ENCODE measurements at places on chromosomes 3 and 15. TPM values are rescaled to one million over a fixed set of nuclear protein-coding genes. Genes with fewer than 3 reads are reported as not detected.

The RHCG gene
- total RNA-seq, result not detected

The BSN gene
- total RNA-seq, result 0.12 TPM

GRCh38 chr3:113218681-113219045, 7.3 kb downstream of the BOC start:
- H3K27me3 ChIP-seq, result peaks cover 7% of the 10 kb centered on the region
- no peak overlapping the region for H3K27ac ChIP-seq
- H3K36me3 ChIP-seq, result no peaks in the 10 kb centered on the region
- no peak for DNase-seq
- no peaks in the 10 kb centered on the region for H3K4me1 ChIP-seq
- no peak overlapping the region for H3K4me3 ChIP-seq

DNA sequence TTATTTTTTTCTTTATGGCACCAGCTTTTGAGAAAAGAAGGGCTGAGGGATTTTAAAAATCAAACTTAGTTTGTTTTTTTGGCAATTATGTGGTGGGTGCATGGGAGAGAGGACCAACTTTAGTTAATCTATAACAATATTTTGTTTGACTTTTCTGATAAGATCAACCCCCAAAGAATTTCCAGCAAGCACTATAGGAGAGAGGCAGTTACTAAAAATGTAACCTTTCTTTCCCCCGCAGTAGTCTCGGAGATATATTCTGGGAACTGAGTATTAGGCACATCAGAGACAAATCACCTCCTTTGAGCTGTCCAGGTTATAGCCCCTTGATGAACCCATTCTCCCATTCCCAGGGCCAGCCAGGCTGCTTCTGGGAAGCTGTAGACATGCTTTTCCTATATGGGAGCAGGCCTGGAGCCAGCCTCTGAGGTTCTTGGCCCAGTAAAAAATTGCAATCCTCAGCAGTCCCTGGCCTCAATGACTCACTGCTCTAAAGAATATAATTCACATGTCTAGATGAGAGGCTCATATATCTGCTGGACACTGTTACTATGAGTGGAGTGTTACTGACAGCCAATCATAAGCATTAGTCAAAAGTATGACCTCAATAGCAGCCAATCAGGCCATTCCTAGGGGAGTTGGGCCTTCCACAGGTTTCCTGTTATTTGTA, 138.3 kb upstream of the AGBL1 start:
- no peaks in the 10 kb centered on the region for H3K4me1 ChIP-seq
- no peak overlapping the region for H3K27ac ChIP-seq
- no peak for DNase-seq

GRCh38 chr3:146974001-146974400, 368.9 kb upstream of the PLSCR5 start:
- no peak overlapping the region for H3K27ac ChIP-seq
- no peaks in the 10 kb centered on the region for H3K36me3 ChIP-seq
- no peak for DNase-seq
- no peaks in the 10 kb centered on the region for H3K4me1 ChIP-seq

DNA sequence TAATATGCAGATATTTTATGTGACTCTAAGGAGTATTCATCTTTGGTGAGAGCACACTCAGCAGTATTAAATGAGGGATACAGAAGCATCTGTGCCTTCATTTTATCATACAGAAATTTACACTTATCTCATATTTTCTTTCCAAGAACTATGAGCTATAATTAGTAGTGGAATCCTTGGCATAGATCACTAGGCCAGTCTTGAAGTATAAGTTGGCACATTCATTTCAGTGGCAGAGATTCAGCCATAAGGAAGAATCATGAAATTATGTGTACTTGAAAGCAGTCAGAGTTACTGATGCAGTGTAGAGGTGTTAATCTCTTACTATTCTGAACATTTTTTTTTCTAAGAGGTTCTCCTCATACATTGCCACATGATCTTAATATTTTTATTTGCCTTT, 393.6 kb upstream of the GOLIM4 start:
- H3K4me3 ChIP-seq, result no peak overlapping the region
- H3K4me1 ChIP-seq, result no peaks in the 10 kb centered on the region
- no peaks in the 10 kb centered on the region for H3K36me3 ChIP-seq
- DNase-seq, result no peak

- H3K4me3 ChIP-seq, result no peak overlapping the region
- no peaks in the 10 kb centered on the region for H3K4me1 ChIP-seq
- no peaks in the 10 kb centered on the region for H3K27me3 ChIP-seq
- no peak overlapping the region for H3K27ac ChIP-seq
- no peak for DNase-seq
- no peaks in the 10 kb centered on the region for H3K36me3 ChIP-seq
Measured at GRCh38 chr3:182617500-182617899, 175.8 kb upstream of the ATP11B start.

The HYAL1 gene
- total RNA-seq, result 0.35 TPM

- H3K27me3 ChIP-seq, result no peaks in the 10 kb centered on the region
- DNase-seq, result peak; percentile 43
- H3K27ac ChIP-seq, result no peak overlapping the region
- H3K4me3 ChIP-seq, result no peak overlapping the region
Measured at GRCh38 chr3:150723946-150724345, 20.2 kb upstream of the ERICH6 start.

GRCh38 chr15:62785881-62786828, 256.4 kb upstream of the TPM1 start:
- H3K36me3 ChIP-seq, result no peaks in the 10 kb centered on the region
- DNase-seq, result no peak
- H3K27me3 ChIP-seq, result no peaks in the 10 kb centered on the region
- no peak overlapping the region for H3K4me3 ChIP-seq

- H3K36me3 ChIP-seq, result no peaks in the 10 kb centered on the region
- no peak overlapping the region for H3K27ac ChIP-seq
- H3K4me3 ChIP-seq, result no peak overlapping the region
- no peaks in the 10 kb centered on the region for H3K27me3 ChIP-seq
- no peak for DNase-seq
Measured at GRCh38 chr3:39262846-39263245, 17.0 kb downstream of the CX3CR1 start.

- H3K4me1 ChIP-seq, result no peaks in the 10 kb centered on the region
- no peaks in the 10 kb centered on the region for H3K36me3 ChIP-seq
- no peak overlapping the region for H3K4me3 ChIP-seq
- no peak for DNase-seq
- no peak overlapping the region for H3K27ac ChIP-seq
Measured at GRCh38 chr3:34284959-34285826, 486.8 kb downstream of the PDCD6IP start.

The KNL1 gene
- total RNA-seq, result 9.7 TPM

GRCh38 chr15:29043736-29044502, 158.1 kb downstream of the APBA2 start:
- H3K4me3 ChIP-seq, result no peak overlapping the region
- no peaks in the 10 kb centered on the region for H3K27me3 ChIP-seq
- H3K27ac ChIP-seq, result no peak overlapping the region
- no peak for DNase-seq
- H3K4me1 ChIP-seq, result no peaks in the 10 kb centered on the region

DNA sequence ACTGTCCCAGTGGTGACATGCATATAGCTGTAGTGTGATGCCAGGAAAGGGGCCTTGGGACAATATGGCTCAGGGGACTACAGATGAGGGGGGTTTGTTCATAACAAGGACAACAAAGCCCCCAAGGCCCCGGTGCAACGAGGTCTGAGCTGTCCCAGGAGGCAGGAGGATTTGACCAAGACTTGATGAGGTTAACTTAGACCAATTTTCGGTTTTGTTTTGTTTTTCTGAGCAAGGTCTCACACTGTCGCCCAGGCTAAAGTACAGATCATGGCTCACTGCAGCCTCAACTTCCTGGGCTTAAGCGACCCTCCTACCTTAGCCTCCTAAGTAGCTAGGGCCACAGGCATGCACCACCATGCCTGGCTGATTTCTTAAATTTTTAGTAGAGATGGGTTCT, 23.8 kb downstream of the EFCAB12 start:
- no peak overlapping the region for H3K4me3 ChIP-seq
- no peaks in the 10 kb centered on the region for H3K27me3 ChIP-seq
- no peak for DNase-seq
- H3K36me3 ChIP-seq, result no peaks in the 10 kb centered on the region
- no peaks in the 10 kb centered on the region for H3K4me1 ChIP-seq

GRCh38 chr3:156772588-156773206, 53.5 kb upstream of the LEKR1 start:
- no peaks in the 10 kb centered on the region for H3K36me3 ChIP-seq
- no peak overlapping the region for H3K27ac ChIP-seq
- no peak for DNase-seq
- H3K27me3 ChIP-seq, result peaks cover 1% of the 10 kb centered on the region
- no peak overlapping the region for H3K4me3 ChIP-seq

The CD96 gene
- 125 TPM for total RNA-seq

GRCh38 chr15:74545086-74545485, 4.1 kb downstream of the ARID3B start:
- H3K4me1 ChIP-seq, result peaks cover 61% of the 10 kb centered on the region
- no peak overlapping the region for H3K4me3 ChIP-seq
- H3K36me3 ChIP-seq, result peaks cover 26% of the 10 kb centered on the region
- H3K27ac ChIP-seq, result peak overlapping the region; percentile 65
- DNase-seq, result no peak

GRCh38 chr3:10281951-10282350, 10.8 kb downstream of the GHRL start:
- H3K27ac ChIP-seq, result no peak overlapping the region
- DNase-seq, result no peak

The IQCF5 gene
- total RNA-seq, result not detected

The FBXL2 gene
- not detected for total RNA-seq

The ANKUB1 gene
- not detected for total RNA-seq

DNA sequence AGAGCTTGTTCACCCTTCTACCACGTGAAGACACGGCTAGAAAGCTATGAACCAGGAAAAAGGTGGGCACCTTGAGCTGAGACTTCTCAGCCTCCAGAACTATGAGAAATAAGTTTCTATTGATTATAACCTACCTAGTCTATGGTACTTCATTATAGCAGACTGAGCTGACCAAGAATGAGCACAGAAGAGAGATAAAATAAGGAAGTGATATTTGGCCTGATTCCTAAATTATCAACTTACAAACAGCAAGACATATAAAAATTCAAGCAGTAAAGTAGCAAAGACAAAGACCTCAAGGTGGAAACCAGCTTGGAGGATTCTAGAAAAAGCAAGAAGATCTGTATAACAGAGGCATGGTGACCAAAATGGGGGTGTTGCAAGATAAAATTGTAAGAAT, 63.9 kb upstream of the OSTN start:
- H3K4me1 ChIP-seq, result no peaks in the 10 kb centered on the region
- no peaks in the 10 kb centered on the region for H3K27me3 ChIP-seq
- no peak overlapping the region for H3K4me3 ChIP-seq
- no peak for DNase-seq

The FEZF2 gene
- total RNA-seq, result not detected

DNA sequence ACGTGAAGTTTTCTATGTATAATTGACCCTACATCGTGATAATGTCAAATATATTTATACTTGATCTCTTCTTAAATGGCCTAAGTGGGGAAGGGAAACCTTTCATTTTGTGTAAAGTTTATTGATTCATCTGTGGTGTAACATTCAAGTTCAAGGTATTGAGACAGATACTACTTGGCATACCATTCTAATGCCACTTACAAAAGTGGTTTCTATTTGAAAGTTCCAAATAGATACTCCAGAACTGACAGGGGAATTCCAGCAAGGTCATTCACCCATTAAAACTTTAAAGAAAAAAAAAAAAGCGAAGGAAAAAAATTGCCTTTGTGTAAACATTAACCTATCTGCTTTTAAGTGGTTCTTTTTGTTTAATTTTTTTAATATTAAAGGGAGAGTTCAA, 45.3 kb upstream of the MAP3K13 start:
- DNase-seq, result no peak
- H3K4me1 ChIP-seq, result no peaks in the 10 kb centered on the region
- peaks cover 4% of the 10 kb centered on the region for H3K27me3 ChIP-seq
- no peak overlapping the region for H3K27ac ChIP-seq

DNA sequence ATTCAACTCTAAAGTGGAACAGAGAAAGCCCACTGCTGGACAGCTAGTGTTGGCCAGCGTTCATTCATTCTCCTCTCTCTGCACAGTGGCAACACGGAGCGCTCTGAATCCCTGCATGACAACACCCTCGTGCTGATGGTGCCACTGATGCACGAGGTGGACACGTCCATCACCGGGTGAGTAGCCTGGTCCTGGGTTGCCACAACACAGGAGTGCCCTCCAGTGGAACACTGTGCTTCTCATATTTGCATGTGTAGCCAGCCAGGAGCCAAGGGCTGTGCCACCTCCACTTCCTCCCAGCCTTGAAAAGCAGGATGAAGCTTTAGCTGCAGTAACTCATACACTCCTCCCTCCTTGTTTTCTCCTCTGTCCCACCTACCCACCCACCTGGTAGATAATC, 120.0 kb upstream of the CTDSPL start:
- no peak for DNase-seq
- no peak overlapping the region for H3K4me3 ChIP-seq
- H3K27me3 ChIP-seq, result peaks cover 6% of the 10 kb centered on the region
- no peaks in the 10 kb centered on the region for H3K4me1 ChIP-seq
- no peaks in the 10 kb centered on the region for H3K36me3 ChIP-seq
- no peak overlapping the region for H3K27ac ChIP-seq

GRCh38 chr3:192881159-192881786, 36.4 kb downstream of the MB21D2 start:
- H3K4me1 ChIP-seq, result no peaks in the 10 kb centered on the region
- H3K4me3 ChIP-seq, result no peak overlapping the region
- no peaks in the 10 kb centered on the region for H3K36me3 ChIP-seq
- DNase-seq, result no peak
- H3K27ac ChIP-seq, result no peak overlapping the region
- no peaks in the 10 kb centered on the region for H3K27me3 ChIP-seq

DNA sequence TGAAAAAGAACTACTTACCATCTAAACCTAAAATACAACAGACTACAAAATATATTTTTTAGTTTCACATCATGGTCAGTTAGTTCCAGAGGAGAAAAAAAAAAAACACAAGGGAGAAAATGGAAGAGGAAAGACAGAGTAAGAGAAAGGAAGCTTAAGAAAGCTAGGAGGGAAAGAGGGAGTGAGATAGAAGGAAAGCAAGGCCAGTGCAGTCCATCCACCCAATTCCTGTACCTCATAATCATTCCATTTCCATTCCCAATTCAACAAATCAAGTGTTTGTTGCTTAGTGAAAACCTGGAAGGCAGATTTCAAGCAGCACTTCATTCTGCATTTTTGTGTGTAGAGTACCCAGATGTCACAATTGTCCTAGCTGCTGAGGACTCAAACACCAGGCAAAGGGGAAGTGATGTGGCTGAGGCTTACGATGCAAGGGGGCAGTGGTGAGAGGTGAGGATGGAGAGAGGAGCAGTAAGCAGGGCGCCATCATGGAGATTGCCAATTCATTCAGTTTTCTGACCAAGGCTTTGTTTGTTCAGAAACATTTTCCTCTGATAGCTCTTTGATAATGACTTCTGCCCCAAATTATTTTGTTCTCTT, 83.6 kb upstream of the GSK3B start:
- H3K27me3 ChIP-seq, result no peaks in the 10 kb centered on the region
- no peak overlapping the region for H3K4me3 ChIP-seq
- H3K4me1 ChIP-seq, result no peaks in the 10 kb centered on the region
- no peak for DNase-seq
- no peak overlapping the region for H3K27ac ChIP-seq

GRCh38 chr15:34223904-34224596, 766 bp upstream of the EMC4 start:
- H3K27ac ChIP-seq, result peak overlapping the region; percentile 88
- H3K4me1 ChIP-seq, result peaks cover 10% of the 10 kb centered on the region
- no peak for DNase-seq
- no peaks in the 10 kb centered on the region for H3K27me3 ChIP-seq
- H3K36me3 ChIP-seq, result peaks cover 18% of the 10 kb centered on the region
- peak overlapping the region; percentile 95 for H3K4me3 ChIP-seq

GRCh38 chr3:186094696-186095425, 14.0 kb downstream of the ETV5 start:
- no peaks in the 10 kb centered on the region for H3K36me3 ChIP-seq
- H3K27ac ChIP-seq, result no peak overlapping the region
- no peak overlapping the region for H3K4me3 ChIP-seq
- peaks cover 36% of the 10 kb centered on the region for H3K27me3 ChIP-seq
- peaks cover 2% of the 10 kb centered on the region for H3K4me1 ChIP-seq

All from CD4-positive, CD25-positive, alpha-beta regulatory T cell (primary cell).